ENCODE measurements at places on chromosomes 1 and 21.

DNA sequence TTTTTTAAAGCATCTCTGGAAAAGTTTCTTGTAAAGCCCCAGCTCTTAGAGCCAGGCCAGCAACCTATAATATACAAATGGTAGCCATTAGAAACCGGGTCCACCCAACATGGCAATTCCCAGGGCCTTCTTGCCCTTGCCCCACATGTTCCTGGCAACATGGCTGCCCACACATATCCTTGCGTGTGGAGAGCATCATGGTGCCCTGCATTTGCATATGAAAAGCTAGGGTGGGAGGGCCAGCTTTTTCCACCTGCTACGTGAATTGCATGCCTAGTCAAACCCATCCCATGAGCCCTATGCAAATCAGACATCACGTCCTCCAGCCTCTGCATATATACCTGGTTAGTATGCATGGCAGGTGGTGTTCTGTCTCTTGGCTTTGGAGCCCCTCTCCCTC is 88.2 kb downstream of the RABGAP1L start:
- no peak for DNase-seq

- DNase-seq = no peak
Observed at GRCh38 chr1:192632641-192633532, 3.1 kb upstream of the RGS13 start.

GRCh38 chr1:82446955-82447354 is 646.2 kb downstream of the ADGRL2 start:
- no peak for DNase-seq

DNA sequence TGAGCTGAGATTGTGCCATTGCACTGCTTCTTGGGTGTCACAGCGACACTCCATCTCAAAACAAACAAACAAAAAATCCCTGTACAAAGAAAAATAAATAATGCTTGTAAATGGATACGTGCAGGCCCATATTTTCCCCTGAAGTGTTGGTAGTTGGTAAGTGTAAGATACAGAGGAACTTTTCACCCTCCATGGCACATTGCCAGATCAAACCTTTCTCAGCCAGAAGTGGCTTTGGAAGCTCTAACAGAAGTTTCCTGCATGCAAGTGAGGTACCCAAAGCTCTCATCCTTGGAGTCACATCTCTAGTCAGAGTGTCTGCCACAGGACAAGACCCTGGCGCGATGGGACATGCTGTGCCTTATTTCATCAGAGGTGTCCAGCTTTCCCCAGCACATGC is 7.3 kb downstream of the NDUFV3 start:
- DNase-seq = no peak

GRCh38 chr1:185840880-185841279 is 106.7 kb downstream of the HMCN1 start:
- DNase-seq = no peak

GRCh38 chr1:170306513-170306910 is 160.8 kb downstream of the NTMT2 start:
- DNase-seq = no peak

- DNase-seq = no peak
Observed at GRCh38 chr1:220701974-220702373, 11.8 kb downstream of the C1orf115 start.

GRCh38 chr1:224251741-224252146 is 68.7 kb downstream of the DEGS1 start:
- no peak for DNase-seq

DNA sequence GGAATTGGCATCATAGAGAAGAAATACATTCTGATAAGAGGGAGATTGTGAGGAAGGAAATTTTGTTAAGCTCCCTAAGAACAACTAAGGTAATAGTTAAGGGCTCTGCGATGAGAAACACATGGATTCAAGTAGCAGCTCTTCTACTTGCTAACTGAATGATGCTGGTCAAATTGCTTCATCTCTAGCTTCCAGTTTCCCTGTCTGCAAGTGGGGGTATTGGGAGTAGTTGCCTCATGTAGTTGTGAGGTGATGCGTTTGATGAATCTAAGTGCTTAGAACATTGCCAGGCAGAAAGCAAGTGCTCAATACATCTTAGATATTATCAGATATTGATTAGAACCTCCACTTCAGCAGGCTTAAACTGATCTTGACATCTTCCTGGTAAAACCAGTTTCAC is 84.8 kb downstream of the CD58 start:
- DNase-seq = no peak

DNA sequence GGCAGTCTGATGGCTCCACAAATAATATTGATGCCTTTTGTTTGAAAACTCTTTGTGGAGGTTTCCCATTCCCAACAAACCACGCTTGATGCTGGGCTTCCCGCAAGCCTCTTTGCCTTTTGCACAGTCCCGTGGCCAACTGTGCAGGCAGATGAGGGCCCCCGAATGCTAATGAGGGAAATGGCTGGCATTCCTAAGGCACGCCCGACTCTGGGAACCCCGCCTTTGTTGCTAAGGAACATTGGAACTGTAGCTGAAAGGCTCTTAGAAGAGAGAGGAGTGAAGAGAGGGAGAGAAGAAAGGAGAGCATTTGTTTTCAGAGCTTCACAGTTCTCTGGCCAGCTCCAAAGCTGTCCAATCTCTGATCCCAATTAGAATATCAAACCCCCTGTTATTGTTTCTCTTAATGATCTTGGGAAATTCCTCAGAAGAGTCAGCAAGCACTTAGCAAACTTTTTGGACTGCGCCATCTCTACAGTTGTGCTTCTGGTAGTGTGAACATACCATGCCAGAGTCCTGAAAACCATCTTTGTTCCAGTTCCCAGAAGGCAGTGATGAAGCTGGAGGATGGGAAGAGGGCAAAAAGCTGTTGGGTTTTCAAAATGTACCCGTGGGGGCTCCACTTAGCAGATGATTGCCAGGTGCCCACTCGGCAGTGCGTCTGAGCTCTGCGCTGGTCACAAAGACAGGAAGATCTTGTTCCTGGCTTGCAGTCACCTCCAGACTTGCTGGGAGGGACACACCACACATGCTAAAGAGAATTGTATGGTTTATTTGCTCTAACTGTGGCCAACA is 60.1 kb upstream of the CYP2J2 start:
- no peak for DNase-seq

GRCh38 chr1:39160703-39161102 is 43.8 kb upstream of the MACF1 start:
- DNase-seq = no peak

DNA sequence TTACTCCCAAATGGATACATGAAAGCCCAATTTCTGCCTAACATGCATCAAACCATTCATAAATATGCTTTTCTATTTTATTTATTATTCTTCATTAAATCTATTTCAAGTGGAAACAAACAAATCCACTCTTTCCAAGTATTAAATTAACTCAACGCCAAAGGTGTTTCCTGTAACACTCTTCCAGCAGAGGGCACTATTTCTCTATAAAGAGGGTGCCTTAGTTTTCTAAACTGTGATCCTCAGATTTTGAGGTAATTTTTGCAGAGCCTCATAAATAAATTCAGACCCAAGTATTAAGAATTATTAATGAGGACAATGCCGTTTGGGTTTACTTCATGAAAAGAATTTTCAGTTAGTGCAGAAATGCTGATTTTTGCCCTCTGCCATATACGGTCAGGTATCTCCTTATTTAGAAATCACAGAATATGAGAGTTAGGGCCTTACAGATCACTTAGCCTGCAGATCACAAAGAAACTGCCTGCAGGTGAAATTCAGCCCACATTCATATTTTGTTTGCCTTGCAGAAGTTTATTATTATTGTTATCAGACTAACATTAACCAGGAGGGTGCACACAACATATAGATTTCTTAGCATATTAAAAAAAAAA is 40.1 kb upstream of the MYSM1 start:
- peak; percentile 61 for DNase-seq

DNA sequence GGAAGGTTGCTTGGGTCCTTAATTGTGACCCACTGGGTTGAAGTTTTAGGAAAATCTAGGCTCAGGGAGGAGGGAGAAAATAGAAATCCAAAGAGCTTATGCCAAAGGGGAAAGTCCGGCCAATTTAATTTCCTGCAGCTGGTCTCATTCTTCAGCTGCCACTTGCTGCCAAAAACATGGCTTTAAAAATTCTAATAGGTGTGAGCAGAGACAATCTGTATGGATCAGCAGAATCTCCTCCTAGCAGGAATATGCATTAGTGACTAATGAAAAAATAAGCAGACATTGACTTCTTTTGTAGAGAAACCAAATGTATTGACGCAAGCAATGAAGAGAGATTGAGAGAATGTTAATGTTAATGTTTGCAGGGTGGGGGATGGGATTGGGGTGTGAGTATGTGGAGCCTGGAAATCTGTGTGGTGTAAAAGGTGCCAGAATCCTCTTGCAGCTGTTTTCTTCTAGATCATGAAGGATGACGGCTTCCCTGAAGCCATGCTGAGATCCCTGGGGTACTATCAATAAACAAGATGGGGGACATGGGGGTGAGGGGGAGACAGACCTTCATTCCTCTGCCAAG is 35.3 kb downstream of the VWA5B1 start:
- DNase-seq = no peak

- no peak for DNase-seq
Observed at GRCh38 chr21:43892984-43893535, 28.0 kb downstream of the AGPAT3 start.

GRCh38 chr21:29671728-29672127 is 268.1 kb downstream of the GRIK1 start:
- no peak for DNase-seq

DNA sequence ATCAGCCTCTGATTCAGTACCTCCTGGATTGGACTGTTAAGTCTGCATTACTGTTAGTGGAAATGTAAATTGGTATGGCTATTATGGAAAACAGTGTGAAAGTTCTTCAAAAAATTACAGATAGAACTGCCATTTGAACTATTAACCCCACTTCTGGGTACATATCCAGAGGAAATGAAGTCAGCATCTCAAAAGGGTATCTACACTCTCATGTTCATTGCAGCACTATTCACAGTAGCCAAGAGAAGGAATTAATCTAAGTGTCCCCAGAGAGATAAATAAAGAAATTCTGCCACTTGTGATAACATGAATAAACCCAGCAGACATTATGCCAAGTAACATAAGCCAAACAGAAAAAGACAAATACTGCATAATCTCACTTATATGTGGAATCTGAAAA is 676.0 kb downstream of the PLA2G4A start:
- DNase-seq = no peak

DNA sequence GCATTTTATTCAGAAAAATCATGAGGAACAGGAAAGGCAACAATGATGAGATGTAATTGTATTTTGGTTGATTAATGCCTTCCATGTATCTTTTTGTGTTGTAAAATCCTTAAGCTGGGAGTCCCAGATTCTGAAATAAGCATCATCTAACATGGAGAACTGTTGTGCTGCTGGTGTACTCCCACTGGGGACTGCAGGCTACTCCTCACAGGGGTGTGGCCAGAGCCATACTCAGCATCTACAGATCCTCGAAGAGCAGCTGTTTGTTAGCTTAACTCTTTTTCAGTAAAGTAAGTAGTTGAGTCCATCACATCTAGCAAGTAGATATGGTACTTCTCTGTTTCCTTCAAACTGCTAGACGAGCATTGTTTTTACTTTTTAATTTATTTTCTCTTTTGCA is 358.0 kb downstream of the BRINP3 start:
- DNase-seq = peak; percentile 9

DNA sequence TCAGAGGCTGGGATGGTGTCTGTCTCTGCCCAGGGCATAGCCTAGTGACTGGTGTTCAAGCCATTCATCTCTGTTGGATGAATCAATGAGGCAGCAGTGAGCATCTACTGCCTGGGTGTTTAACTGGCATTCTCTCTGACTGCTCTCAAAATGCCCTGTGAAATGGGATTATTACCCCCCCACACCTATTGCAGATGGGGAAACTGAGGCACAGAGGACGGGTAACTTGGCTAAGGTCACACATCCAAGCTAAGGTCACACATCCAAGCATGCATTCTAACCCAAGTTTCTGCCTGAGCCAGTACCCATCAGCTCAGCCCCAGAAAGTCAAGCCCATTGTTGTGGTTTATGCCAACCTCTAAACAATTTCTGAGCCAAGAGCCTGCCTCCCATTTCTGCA is 5.0 kb downstream of the TTC39A start:
- DNase-seq = no peak

GRCh38 chr1:151145304-151146071 is 943 bp downstream of the SEMA6C start:
- no peak for DNase-seq

DNA sequence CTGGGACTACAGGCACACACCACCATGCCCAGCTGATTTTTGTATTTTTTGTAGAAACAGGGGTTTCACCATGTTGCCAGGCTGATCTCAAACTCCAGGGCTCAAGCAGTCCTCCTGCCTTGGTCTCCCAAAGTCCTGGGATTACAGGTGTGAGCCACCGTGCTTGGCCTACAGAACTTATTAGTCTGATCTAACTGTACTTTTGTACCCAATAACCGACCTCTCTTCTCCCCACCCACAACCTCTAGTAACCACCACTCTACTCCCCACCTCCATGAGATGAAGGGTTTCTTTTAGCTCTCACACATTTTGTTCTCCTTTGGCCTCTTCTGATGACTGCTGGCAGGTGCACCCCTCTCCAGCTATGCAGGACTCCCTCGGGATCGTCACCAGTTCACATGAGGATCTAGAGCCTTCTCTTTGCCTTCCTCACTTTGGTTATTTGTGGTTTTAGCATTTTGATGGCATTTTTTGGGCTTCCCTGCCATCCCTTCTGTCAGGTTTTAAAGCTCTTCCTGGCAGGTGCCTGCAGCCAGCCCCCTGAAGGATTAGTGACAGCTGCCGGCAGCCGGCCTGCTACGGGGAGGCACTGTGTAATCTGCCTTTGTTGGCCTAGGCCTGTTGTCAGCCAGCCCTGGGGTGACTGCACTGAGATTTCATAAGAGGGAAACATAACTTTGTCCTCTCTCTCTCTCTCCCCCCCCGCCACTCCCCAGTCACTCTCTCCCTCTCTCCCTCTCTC is 99.8 kb upstream of the ATP1A1 start:
- DNase-seq = no peak

DNA sequence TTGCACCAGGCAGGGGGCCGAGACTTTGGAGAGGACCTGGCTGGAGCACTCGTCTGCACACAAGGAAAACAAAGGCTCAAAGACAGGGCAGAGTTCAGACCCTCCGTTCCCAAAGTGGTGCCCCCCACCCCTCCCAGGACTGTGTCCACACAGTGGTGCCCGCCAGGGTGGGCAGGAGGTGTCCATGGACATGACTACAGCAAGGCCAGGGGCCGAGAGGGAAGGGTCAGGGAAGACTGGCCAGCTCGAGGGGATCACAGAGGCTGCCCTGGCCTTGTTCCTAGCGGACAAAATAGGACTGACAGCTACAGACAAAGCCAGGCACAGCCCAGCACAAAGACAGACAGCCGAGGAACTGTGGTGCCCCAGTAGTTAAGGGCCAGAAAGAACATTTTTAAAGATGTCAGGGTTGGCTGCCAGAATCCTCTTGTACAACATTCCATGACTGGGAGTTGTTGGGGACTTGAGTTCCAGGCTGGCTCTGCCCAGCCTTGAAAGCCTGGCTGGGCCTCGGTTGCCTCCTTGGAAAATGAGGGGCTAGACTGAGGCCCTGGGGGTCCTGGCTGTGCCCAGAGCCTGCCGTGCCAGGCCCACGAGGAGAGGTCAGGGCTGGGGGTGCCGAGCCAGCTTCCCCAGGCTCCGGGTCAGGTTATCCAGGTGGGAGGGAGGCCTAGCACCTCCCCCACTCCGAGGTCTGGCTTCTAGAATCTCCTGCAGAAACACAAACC is 63.7 kb downstream of the SLX9 start:
- no peak for DNase-seq

Data from HEK293T (cell line).